ENCODE measurements at places on chromosomes 7 and 10. TPM values are rescaled to one million over a fixed set of nuclear protein-coding genes. Genes with fewer than 3 reads are reported as not detected.
A peak's percentile ranks its signal among the peaks of the same experiment; 100 is the strongest.

DNA sequence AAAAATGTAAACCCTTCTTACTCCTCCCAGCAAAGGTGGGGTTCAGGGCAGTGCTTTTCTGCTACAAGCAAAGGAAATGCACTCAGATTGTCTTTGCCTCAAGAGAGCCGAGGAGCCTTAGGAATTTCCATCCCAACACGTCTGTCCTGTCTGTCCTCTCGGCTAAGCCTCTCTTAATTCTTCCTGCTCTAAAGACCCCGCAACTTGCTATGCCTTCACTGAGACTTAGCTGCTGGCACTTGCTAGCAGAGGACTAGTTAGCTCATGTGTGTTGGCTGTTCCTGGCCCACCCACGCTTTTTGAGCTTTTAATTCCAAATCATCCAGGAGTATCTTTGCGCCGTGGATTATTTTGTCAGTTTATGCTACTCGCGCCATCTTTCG lies 481 bp upstream of the NPM3 start:
- peaks cover 45% of the 10 kb centered on the region for H3K4me1 ChIP-seq
- H3K36me3 ChIP-seq, result peaks cover 20% of the 10 kb centered on the region
- no peak for DNase-seq
- H3K27me3 ChIP-seq, result peaks cover 4% of the 10 kb centered on the region
- peak overlapping the region; percentile 100 for H3K4me3 ChIP-seq

GRCh38 chr10:48699011-48699627 lies 14.4 kb downstream of the WDFY4 start:
- no peaks in the 10 kb centered on the region for H3K4me1 ChIP-seq
- H3K36me3 ChIP-seq, result no peaks in the 10 kb centered on the region
- no peak overlapping the region for H3K4me3 ChIP-seq
- no peaks in the 10 kb centered on the region for H3K27me3 ChIP-seq
- DNase-seq, result no peak
- no peak overlapping the region for H3K27ac ChIP-seq

- no peaks in the 10 kb centered on the region for H3K27me3 ChIP-seq
- H3K4me1 ChIP-seq, result peaks cover 32% of the 10 kb centered on the region
- peaks cover 16% of the 10 kb centered on the region for H3K36me3 ChIP-seq
- H3K27ac ChIP-seq, result peak overlapping the region; percentile 64
- no peak for DNase-seq
Observed at GRCh38 chr10:17645621-17646345, 1.8 kb downstream of the STAM start.

DNA sequence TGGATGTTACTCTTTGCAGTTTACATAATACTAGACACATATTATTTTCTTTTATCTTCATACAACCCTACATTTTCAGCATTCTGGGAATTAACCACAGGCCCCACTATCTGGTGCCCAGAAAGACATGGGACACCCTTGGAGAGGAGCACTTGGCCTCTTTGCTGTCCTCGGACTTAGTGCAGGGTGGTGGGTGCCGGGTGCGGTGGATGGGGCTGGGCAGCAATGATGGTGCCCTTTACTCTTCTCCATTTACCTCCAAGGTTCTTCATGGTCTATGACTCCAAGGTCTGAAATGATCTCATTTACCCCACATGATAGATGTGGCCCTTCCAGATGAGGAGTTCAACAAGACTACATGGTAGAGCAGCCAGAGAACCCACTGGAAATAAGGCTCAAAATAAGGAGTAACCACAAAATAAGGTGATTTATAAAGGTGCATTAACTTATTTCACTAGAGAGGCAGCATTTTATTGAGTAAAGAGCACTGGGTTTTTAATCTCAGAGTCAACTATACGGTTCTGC lies 56.2 kb upstream of the IGFBP3 start:
- no peak overlapping the region for H3K27ac ChIP-seq
- no peaks in the 10 kb centered on the region for H3K27me3 ChIP-seq
- no peak overlapping the region for H3K4me3 ChIP-seq
- DNase-seq, result no peak
- peaks cover 7% of the 10 kb centered on the region for H3K36me3 ChIP-seq

- H3K4me3 ChIP-seq, result no peak overlapping the region
- no peaks in the 10 kb centered on the region for H3K27me3 ChIP-seq
- no peak overlapping the region for H3K27ac ChIP-seq
- DNase-seq, result no peak
Observed at GRCh38 chr7:38881947-38882684, 26.9 kb downstream of the VPS41 start.

- 0 out of 2 replicates have a peak, but pooled peaks cover 4% of the 10 kb centered on the region for H3K4me1 ChIP-seq
- no peak overlapping the region for H3K27ac ChIP-seq
- H3K36me3 ChIP-seq, result no peaks in the 10 kb centered on the region
- DNase-seq, result no peak
- no peak overlapping the region for H3K4me3 ChIP-seq
Observed at GRCh38 chr10:68145705-68146104, 36.4 kb downstream of the MYPN start.

GRCh38 chr7:51233374-51233773 lies 83.2 kb downstream of the COBL start:
- no peak overlapping the region for H3K27ac ChIP-seq
- DNase-seq, result no peak
- no peak overlapping the region for H3K4me3 ChIP-seq
- no peaks in the 10 kb centered on the region for H3K27me3 ChIP-seq
- peaks cover 57% of the 10 kb centered on the region for H3K4me1 ChIP-seq

DNA sequence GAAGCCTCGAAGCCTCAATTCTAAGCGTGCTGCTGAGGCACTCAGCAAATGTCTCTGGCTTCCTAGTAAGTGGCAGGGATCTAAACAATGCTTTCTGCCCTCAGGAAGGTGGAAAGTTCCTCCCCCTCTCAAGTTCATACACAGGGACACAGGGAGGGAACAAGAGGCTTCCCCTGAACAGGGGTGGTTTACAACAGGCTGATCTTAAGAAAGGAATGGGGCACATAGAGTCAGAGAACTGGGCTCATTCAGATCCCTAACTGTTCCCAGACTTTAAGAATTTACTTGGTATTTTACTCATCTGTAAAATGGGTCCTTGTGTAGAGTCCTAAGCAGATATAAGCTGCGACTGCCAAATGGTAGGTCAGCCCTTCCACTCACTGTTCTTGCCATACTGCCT lies 2.5 kb downstream of the TNS3 start:
- H3K27ac ChIP-seq, result no peak overlapping the region
- H3K36me3 ChIP-seq, result no peaks in the 10 kb centered on the region
- H3K27me3 ChIP-seq, result peaks cover 29% of the 10 kb centered on the region
- H3K4me3 ChIP-seq, result no peak overlapping the region

- H3K4me1 ChIP-seq, result peaks cover 34% of the 10 kb centered on the region
- peaks cover 7% of the 10 kb centered on the region for H3K36me3 ChIP-seq
- H3K27ac ChIP-seq, result no peak overlapping the region
- no peak overlapping the region for H3K4me3 ChIP-seq
- no peaks in the 10 kb centered on the region for H3K27me3 ChIP-seq
Observed at GRCh38 chr7:51111241-51111940, 205.2 kb downstream of the COBL start.

- DNase-seq, result no peak
- H3K27ac ChIP-seq, result no peak overlapping the region
- no peaks in the 10 kb centered on the region for H3K36me3 ChIP-seq
- peaks cover 17% of the 10 kb centered on the region for H3K4me1 ChIP-seq
- H3K4me3 ChIP-seq, result no peak overlapping the region
- H3K27me3 ChIP-seq, result no peaks in the 10 kb centered on the region
Observed at GRCh38 chr7:129553899-129554461, 51.6 kb downstream of the SMKR1 start.

- H3K27ac ChIP-seq, result no peak overlapping the region
- no peak for DNase-seq
- no peak overlapping the region for H3K4me3 ChIP-seq
- H3K4me1 ChIP-seq, result 0 out of 2 replicates have a peak, but pooled peaks cover 4% of the 10 kb centered on the region
- peaks cover 3% of the 10 kb centered on the region for H3K27me3 ChIP-seq
- no peaks in the 10 kb centered on the region for H3K36me3 ChIP-seq
Observed at GRCh38 chr10:94180576-94180975, 182.2 kb downstream of the NOC3L start.

GRCh38 chr10:49207113-49207512 lies 18.9 kb upstream of the TMEM273 start:
- no peak overlapping the region for H3K4me3 ChIP-seq
- no peaks in the 10 kb centered on the region for H3K27me3 ChIP-seq
- DNase-seq, result no peak
- no peak overlapping the region for H3K27ac ChIP-seq
- H3K4me1 ChIP-seq, result no peaks in the 10 kb centered on the region

Gene GPR15LG
- total RNA-seq, result not detected

Gene MGMT
- 11.8 TPM for total RNA-seq

Gene POU6F2
- 2.9 TPM for total RNA-seq

Gene PAX2
- not detected for total RNA-seq

Gene GALNT17
- total RNA-seq, result 61.1 TPM
